Panc1 (cell line): ENCODE measurements at places on chromosomes 3 and 15. TPM values are rescaled to one million over a fixed set of nuclear protein-coding genes. Genes with fewer than 3 reads are reported as not detected.

MORC1 gene
- total RNA-seq, result not detected

PLCB2 gene
- 1.7 TPM for total RNA-seq

GPR87 gene
- total RNA-seq, result not detected

TRH gene
- total RNA-seq, result not detected

VEPH1 gene
- 0.51 TPM for total RNA-seq

CTXN2 gene
- total RNA-seq, result 0.05 TPM

CAMK1 gene
- total RNA-seq, result 9.7 TPM

RHCG gene
- total RNA-seq, result 3.0 TPM

RETNLB gene
- total RNA-seq, result not detected

ATP10A gene
- 0.31 TPM for total RNA-seq

TP63 gene
- total RNA-seq, result 0.51 TPM
